ENCODE measurements at places on chromosomes 7 and 10.

DNA sequence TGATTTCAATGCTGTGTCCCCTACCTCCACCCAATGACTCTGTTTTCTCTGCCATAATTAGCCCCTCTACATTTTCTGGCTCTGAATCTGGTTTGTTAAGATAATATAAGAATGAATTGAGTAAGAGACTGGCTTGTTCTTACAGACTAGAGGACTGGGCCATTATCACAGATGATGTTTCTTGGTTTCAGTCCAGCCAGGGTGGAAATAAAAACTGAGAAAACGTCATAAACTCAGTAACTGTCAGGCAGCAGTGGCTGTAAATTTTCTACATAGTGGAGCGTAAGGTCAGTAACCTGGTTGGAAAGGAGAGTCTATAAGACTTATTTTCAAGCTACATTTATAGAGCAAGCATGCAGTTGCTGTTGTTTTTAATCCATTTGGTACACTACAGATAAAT lies 485.4 kb downstream of the HTR7 start:
- no peak for DNase-seq

- DNase-seq, result no peak
Measured at GRCh38 chr7:33258491-33258951, 129.2 kb downstream of the BBS9 start.

GRCh38 chr10:56605051-56605450 lies 244.0 kb upstream of the ZWINT start:
- no peak for DNase-seq

DNA sequence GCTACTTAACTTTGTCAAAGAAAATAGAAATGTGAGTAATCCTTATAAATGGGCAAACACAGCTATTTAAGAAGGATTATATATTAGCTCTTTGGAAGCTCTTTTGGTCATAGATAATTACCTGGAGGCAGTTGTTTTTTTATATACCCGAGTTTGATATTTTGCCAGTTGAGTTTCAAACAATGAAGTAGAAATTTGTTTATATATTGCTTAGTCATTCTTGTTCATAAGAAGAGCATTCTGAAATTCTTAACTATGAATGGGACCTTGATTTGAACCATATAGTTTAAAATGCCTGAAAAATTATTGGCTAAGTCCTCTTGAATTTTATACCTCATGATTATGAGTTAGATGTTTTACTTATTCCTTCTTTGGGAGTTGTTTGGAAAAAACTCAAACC lies 36.4 kb downstream of the MINPP1 start:
- DNase-seq, result no peak

DNA sequence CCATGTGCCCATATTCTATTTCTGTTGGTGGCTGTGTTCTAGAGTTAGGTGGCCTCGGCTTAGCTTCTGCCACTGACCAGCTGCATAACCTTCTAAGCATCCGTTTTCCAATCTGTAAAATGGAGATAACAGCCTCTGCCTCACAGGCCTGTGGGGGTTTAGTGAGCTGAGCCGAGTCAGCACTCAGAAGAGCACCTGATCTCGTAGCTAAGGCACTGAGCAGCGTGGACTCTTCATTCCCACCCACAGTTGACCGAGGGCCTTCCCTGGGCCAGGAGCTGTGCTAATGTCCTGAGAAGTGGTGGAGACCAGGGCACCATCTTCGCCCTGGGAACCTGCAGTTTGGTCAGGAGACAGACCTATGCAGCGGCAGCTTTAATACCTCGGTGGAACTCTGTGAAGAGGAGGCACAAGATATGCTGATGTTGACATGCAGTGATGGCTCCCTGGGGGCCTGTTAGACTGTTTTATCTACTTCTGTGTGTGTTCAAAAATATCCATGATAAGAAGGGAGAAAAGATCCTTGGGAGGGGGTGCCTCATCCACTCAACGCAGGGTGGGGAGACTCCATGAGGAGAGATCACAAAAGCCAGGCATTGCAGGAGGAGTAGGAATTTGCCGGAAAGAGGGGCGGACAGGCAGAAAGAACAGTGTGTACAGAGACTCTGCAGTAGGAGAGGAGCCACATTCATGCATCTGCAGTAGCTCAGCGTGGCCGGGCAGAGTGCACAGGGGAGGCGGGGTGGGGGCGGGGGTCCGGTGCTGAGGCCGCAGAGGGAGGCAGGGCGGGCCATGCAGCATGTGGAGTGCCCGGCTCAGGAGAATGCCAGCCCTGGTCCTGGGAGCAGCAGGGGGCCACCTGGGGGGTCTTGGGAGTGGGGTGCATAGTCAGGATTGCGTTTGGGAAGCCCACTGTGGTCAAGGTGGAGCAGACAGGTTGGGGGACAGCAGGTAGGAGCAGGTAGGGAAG lies 136.8 kb downstream of the C10orf105 start:
- DNase-seq, result no peak

All from activated naive CD4-positive, alpha-beta T cell (primary cell).